ENCODE measurements at places on chromosomes 6 and 20. TPM values are rescaled to one million over a fixed set of nuclear protein-coding genes. Genes with fewer than 3 reads are reported as not detected.

- no peak for DNase-seq
These were observed 15.3 kb downstream of the TJAP1 start for GRCh38 chr6:43492673-43493072.

GRCh38 chr20:19642860-19643259 is 115.2 kb upstream of the RIN2 start:
- no peak for DNase-seq

DNA sequence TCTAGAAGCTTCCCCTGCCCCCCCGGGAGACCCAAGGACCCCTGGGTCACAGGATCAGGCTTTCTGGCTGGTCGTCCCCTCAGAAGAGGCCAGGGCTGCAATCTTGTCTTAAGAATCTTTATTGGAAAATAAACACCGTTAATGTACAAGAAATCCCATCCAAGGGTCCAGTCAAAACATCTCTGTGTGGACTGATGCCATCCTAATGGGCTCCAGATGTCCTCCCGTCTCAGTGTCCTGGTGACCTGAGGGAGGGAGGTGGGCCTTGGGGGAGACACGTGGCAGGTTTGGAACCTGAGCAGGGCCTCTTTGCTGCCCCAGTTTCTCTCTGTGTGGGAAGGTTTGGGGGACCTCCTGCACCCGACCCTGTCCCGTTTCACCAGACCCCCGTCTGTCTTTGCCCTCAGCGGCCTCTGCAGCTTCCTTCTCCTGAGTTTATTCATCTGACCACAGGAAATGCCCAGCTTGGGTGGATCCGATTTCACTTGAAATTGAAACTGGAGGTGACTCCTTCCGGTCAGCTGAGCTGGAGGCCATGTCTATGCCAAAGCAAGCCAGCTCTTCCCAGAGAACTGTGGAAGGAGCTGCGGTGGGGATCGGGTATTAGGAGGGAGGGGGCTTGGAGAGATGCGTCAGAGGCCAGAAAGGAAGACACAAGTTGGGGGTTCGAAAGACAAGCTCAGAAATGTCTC is 75.1 kb downstream of the SLC2A10 start:
- peak; percentile 30 for DNase-seq

DNA sequence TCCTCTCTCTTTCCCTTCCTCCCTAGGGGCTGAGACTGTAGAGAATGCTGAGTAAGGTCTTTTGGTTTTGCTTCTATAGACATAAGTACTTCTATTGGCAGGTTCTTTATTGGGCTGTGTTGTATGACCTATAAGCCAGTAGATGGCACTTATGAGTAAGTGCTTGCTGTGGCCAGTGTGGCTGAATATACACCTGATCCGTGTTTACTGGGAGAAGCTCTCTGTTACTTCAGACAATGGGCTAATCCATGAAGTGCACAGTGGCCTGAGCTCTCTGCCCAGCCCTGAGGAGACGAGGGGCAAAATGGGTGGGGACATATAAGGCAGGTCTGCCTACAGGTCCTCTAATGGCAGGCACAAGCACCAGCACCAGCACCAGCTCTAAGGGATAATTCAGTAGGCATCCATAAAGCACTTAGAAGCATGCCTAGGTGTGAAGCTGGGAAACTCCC is 610.3 kb downstream of the RNF144B start:
- DNase-seq: peak; percentile 22

DNA sequence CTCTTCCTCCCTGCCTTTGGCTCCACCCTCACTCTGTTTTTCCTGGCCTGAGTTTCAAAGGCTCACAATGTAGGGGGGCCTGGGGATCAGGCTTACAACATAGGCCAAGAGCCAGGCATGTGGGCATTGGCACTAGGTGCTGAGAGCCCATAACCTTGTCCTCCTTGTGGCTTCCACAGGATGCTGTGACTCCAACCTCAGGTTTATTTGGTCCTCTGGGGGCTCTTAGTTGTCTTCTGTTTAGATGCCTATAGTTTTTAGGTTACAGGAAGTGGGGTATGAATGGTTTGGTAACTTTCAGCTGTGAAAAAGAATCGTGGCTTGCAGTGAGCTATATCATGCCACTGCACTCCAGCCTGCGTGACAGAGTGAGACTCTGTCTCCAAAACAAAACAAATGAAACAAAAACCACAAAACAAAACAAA is 25.6 kb downstream of the MMP24 start:
- DNase-seq: no peak

GRCh38 chr6:33314515-33314942 is 651 bp upstream of the TAPBP start:
- peak; percentile 90 for DNase-seq

- DNase-seq: no peak
These were observed 113.3 kb upstream of the TBX18 start for GRCh38 chr6:84877515-84878210.

DNA sequence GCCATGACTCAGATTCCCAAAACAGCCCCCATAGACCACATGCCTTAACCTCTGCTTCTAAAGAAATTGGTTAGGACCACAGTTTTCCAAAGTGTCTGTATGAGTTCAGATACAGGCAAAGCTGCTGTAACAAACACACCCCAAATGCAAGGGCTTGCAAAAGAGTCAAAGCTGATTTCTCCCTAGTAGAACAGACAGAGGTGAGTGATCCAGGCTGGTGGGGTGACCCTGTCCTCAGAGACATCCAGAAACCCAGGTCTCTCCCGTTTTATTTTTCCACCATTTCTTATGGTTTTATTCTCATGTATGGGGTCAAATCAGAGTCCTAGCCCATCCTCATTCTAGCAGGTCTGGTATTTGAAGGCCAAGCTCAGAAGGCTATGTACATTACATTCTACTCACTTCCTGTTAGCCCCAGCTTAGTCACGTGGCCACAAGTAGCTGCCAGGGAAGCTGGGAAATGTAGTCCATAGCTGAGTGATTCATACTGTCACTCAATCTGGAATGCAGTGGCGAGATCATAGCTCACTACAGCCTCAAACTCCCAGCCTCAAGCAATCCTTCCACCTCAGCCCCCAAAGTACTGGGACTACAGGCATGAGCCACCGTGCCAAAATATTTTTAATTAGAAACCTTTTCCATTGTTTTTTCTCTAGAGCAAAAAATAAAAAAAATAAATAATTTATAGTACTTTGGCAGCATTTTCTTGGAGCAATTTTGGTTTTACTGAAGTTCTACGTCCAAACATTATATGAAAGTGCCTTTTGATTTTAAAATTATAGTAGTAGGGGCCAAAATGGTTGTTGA is 175.2 kb downstream of the ZMYND8 start:
- peak; percentile 77 for DNase-seq

- DNase-seq: no peak
These were observed 75.9 kb upstream of the SYNJ2 start for GRCh38 chr6:157905590-157906342.

DNA sequence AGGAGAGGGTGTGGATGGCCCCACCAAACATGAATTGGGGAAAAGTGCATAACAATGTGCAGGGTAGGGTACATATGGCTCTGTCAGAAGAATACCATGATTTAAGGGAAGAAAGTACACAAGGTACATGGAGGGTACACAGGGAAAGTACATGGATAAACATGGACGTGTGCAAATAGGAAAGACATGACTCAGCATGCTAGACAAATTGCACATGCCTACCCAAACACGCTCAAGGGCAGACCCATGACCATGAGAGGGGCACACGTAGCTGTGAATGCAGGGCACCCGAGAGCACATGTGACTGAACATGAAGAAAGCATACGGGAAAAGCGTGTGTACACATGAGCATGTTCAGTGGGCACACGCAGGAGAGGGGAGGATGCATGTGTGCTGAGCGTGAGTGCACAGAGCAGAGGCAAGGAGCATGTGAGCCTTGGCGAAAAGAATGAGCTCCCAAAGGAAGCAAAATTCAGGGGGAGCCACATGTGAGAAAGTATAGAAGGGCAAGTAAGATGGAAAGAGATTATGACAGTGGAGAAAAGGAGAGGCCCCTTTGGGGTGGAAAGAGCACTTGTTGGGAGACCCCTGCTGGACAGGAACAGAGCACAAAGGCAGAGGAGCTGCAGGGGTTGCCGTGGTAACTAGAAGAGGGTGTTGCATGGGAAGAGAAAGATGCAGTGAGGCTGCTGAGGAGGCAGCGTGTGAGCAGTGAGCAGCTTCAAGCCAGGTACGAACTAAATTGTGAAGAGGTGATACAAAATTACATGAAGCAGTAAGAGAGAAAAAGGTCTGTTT is 17.8 kb downstream of the OR2H2 start:
- no peak for DNase-seq

DNA sequence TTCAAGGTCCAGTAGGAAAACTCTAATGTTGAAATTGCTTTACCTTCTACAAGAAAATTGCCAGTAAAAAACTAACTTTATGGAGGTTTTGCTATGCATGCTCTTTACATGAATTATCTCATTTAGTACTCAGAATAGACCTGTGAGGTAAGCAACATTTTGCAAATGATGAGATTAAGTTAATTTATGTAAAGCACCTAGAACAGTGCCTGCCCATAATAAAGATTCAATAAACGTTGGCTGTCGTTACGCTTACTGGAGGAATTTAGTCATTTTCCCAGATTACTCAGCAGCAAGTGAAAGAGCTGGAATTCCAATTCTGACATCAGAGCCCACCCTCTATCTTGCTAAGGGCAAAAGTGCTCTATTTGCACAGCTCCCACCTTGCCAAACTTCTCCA is 69.4 kb upstream of the ARID1B start:
- DNase-seq: no peak

DNA sequence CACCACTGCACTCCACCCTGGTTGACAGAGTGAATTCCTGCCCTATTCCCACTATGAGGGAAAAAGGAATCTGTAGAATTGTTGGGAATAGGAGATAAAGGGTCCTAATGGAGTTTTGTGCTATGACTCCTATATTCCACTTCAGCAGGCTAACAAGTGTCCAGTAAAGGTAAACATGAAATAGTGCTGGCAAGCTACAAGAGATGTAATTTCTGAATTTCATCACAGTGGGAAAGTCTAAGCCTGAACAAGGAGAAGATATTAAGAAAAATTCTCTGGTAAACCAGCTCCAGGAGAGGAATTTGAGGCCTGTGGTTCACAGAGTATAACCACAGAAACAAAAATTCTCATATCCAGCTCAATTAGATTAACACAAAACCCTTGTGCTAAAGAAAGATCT is 10.3 kb upstream of the C6orf58 start:
- DNase-seq: no peak

GRCh38 chr6:147173140-147173539 is 31.1 kb upstream of the STXBP5 start:
- no peak for DNase-seq

GRCh38 chr6:132304891-132305305 is 96.4 kb downstream of the MOXD1 start:
- DNase-seq: no peak

GRCh38 chr6:97726378-97726777 is 443.4 kb upstream of the MMS22L start:
- DNase-seq: peak; percentile 5

GRCh38 chr20:1700990-1701389 is 43.4 kb upstream of the SIRPG start:
- DNase-seq: no peak

GRCh38 chr6:16623731-16624130 is 137.5 kb downstream of the ATXN1 start:
- no peak for DNase-seq

GRCh38 chr6:7129784-7130569 is 22.2 kb downstream of the RREB1 start:
- DNase-seq: peak; percentile 63

DNA sequence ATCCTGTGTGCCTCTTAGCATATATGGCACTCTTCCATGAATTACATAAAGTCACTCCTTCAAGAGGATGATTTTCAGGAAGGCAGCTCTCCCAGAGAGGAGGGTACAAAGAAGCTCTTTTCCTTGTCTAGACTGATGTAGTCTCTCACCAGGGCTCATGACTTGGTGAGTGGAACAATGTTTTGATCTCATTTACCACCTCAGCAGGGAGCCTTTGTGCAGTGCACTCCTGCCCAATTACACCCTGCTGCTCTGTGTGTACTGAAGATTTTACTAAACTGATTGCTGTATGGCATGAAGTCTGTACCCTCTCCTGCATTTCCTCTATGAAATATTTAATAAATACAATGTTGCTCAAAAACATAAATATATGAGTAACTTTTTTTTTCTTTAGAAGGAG is 598.3 kb upstream of the HS3ST5 start:
- no peak for DNase-seq

DNA sequence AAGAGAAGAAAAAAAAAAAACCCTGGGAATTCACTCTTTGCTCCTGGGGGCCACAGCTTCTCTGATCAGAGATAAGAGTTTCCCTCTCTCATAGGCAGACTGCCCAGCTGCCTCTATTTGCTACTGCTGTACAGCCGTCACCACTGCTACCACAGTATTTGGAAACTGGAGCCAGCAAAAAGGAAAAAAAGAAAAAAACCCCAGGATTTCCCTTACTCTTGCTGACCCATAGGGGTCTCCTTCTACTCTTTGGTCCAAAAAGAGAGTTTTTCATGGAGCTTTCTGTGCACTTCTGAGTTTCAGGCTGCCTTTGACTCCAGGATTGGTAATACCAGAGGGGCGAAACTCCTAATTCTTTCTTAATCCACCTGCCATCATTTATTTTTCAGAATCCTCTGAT is 89.7 kb downstream of the MDGA1 start:
- DNase-seq: no peak

DNA sequence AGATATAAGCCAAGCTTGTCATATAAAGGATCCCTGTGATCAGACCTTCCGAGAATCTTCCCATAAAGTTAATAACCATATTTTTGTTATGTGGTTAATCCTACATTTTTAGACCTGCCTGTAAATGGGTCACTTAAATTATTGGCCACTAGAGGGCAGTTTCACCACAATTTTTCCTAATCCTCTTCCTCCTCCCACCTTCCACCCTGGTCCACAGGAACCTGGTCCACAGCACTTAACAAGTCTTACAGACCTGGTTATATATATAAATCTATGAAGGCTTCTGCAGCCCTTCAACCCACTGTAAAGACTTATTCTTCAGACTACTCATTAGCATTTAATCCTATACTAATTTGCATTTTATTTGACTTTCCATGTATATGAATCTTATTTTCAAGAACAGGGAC is 28.3 kb downstream of the MRS2 start:
- peak; percentile 48 for DNase-seq

GRCh38 chr6:28876710-28877109 is 47.1 kb downstream of the TRIM27 start:
- DNase-seq: no peak

DNA sequence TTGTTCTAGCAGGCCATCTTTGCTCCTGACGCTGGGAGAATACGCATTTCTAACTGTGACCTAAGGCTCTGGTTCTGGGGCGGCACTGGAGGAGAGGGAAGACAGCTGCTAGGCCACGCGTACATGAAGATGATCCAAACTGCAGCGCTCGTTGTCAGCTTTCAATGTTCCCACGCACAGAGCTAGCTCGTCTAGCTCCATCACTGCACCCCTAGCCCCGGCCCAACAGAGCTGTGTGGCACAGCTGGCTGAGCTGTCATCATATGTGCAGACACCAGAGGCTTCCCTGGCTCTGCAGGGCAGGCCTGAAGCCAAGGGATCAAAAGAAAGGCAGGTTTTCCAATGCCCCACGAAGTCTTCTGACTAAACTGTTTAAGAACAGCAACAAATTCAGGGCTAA is 124.7 kb downstream of the IRF4 start:
- no peak for DNase-seq

Gene MYCT1
- total RNA-seq: 0.06 TPM

Gene PLAGL1
- 5.5 TPM for total RNA-seq

Gene PTK6
- not detected for total RNA-seq

Gene ENPP4
- 19.6 TPM for total RNA-seq

Gene KHDC1L
- total RNA-seq: not detected

Gene IMPG1
- total RNA-seq: not detected

Gene OR12D2
- not detected for total RNA-seq

Gene PARD6B
- total RNA-seq: 26.0 TPM

Gene BTN1A1
- not detected for total RNA-seq

Gene GNAS-AS1
- 1.3 TPM for total RNA-seq

Gene DSP
- total RNA-seq: 67.4 TPM

Gene HSPA1A
- 171 TPM for total RNA-seq

Gene UNC93A
- not detected for total RNA-seq

All from Daoy (cell line).